Mucosa of descending colon (tissue), 3 donors: ENCODE measurements at places on chromosomes 1 and 21. TPM values are rescaled to one million over a fixed set of nuclear protein-coding genes. Genes with fewer than 3 reads are reported as not detected.

The MYOM3 gene
- total RNA-seq, result 3.4 TPM

The SNRPE gene
- total RNA-seq, result 91.1 TPM

The VANGL2 gene
- 8.9 TPM for total RNA-seq

The TNFRSF25 gene
- total RNA-seq, result 18.3 TPM

The KIAA0040 gene
- 13.3 TPM for total RNA-seq

The TRAF3IP3 gene
- 7.7 TPM for total RNA-seq

The SELP gene
- total RNA-seq, result 2.4 TPM

The NKAIN1 gene
- total RNA-seq, result 0.35 TPM

The NID1 gene
- 36.7 TPM for total RNA-seq

The OLIG2 gene
- not detected for total RNA-seq

The CRB1 gene
- not detected for total RNA-seq

The CLSTN1 gene
- total RNA-seq, result 275 TPM

The OR2T5 gene
- total RNA-seq, result not detected

The CRYAA gene
- not detected for total RNA-seq

The RAB42 gene
- 3.5 TPM for total RNA-seq

The KRTAP12-2 gene
- total RNA-seq, result not detected

The GPATCH2 gene
- total RNA-seq, result 13.2 TPM

The OR2L13 gene
- total RNA-seq, result not detected

The VSIG8 gene
- not detected for total RNA-seq

The KCNK2 gene
- 0.43 TPM for total RNA-seq

The LCE1A gene
- not detected for total RNA-seq

The FCRL1 gene
- total RNA-seq, result 1.4 TPM

The ZSCAN20 gene
- 8.8 TPM for total RNA-seq

The CFHR3 gene
- total RNA-seq, result not detected

The EIF4G3 gene
- total RNA-seq, result 90.8 TPM

The RAVER2 gene
- total RNA-seq, result 35.9 TPM

The MYOC gene
- 0.75 TPM for total RNA-seq

The GPR37L1 gene
- 2.4 TPM for total RNA-seq

The C1QC gene
- total RNA-seq, result 44.3 TPM

The CD1E gene
- not detected for total RNA-seq

The ARMH1 gene
- total RNA-seq, result 4.1 TPM

The TNFSF4 gene
- 0.82 TPM for total RNA-seq

The SPRR1B gene
- not detected for total RNA-seq

The TEKT2 gene
- not detected for total RNA-seq
